ENCODE measurements at places on chromosomes 16 and 17.

DNA sequence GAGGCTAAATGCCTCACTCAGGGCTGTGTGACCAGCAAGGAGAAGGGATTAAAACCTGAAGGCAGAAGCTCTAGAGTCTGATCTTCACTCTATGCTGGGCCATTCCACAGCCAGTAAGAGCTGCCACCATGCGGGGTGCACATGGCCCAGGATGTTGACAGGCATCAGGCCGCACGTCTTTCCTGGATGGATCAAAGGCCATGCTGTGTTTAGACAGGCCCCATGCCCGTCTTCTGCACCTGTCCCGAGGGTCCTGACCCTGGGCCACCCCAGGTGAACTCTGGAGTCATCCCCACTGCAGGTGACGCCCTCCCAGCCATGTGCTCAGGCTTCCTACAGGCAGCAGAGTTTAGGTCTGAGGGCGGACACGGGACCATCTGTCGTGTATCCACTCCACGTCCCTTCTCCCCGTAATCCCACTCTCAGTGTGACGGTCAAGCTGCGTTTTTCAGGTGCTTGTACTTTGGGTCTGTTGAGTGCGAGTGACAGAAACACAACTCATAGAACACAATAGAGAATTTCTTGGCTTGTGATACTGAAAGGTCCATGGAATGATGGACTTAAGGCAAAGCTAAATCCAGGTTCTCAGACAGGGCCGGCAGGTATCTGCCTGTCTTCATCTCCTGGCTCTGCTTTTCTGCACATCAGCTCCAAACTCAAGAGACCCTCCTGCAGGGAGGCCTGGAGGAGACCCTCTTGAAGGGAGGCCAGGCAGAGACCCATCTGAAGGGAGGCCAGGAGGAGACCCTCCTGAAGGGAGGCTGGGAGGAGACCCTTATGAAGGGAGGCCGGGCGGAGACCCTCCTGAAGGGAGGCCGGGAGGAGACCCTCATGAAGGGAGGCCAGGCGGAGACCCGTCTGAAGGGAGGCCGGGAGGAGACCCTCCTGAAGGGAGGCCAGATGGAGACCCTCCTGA is 13.2 kb downstream of the ZNF469 start:
- no peak for DNase-seq

DNA sequence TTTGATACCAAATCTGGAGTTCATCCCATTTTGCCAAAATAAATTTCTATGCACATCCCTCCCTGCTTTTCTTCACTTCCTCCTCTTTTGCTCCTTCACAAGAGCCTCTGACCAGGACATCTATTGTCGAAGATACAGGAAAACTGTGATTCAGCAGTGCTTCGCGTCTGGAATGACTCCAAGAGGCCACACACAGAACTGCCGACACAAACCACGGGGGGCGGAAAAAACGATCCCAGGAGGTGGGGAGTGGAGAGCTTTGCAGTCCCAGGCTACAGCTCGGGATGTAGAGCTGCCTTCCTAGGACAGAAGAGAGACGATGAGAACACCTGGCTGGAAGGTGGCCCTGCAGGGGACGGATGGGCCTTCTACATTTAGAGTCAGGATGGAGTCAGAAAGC is 102.8 kb downstream of the XYLT1 start:
- no peak for DNase-seq

DNA sequence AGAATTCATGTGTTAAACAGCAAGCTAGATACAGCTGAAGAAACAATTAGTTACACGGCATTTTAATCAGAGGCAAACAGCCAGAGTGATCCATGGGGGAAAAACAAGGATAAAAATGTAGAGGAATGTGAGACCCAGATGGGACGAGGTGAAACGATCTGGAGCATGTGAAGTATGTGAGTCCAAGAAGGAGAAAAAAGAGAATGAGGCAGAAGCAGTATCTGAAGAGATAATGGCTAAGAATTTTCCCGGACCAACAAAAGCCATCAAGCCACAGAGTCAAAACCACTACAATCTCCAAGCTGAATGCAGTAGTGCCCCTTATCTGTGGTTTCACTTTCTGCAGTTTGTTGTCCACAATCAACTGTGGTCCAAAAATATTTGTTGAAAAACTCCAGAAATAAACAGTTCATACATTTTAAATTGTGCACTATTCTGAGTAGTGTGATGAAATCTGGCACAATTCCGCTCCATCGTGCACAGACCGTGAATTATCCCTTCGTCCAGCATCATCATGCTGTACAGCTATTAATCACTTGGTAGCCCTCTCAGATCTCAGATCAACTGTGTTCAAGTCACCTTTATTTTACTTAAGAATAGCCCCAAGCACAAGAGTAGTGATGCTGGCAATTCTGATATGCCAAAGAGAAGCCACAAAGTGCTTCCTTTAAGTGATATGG is 18.8 kb downstream of the MYH10 start:
- no peak for DNase-seq

- DNase-seq, result no peak
Observed at GRCh38 chr16:8885674-8886592, 3.8 kb downstream of the LITAFD start.

DNA sequence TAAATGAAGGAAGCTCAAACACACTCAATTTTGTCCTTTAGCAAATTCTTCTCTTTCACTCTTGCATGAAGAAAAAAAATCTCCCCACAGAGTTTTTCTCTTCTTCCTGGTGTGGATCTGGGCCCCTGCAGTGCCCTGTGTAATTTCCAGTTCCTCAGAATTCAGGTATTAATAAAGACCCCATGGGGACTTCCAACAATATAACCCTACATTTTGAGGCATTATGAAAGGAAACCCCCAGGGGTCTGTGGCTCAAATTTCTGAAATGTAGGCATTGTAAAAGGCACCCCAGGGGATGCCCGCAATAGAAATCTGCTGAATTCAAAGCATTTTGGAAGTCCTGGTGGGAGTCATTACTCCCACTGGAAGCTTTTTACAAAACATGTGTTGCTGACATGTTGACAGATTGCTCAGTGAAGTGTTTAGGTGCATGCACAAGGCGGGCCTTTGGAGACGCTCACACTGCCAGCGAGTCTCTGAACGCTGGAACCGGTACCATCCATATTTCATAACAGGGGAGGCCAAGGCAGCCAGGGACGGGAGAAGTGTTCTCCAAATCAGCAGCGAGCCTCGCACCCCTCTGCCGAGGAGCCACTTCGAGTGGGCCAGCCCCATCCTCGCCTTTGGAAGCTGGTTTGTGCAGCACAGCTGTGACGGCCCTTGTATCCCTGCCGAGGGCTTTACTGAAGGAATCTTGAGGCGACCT is 154.0 kb downstream of the ZNF423 start:
- no peak for DNase-seq

DNA sequence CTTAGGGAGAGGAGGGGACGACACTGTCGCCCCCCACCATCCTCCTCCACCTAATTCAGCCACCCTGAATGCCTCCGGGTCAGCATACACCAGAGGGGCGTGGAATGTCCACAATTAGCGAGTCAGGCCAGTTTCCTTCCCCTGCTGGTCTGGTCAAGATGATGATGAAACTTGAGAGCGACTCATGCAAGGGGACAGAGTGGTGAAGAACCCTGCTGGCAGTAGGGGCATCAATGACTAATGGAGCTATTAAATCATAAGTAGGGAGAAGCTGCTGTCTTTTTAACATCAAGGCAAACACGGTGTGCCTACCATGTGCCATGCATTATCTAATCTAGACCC is 7.2 kb downstream of the SPACA3 start:
- no peak for DNase-seq

- DNase-seq, result no peak
Observed at GRCh38 chr17:75546181-75546580, 20.7 kb downstream of the LLGL2 start.

DNA sequence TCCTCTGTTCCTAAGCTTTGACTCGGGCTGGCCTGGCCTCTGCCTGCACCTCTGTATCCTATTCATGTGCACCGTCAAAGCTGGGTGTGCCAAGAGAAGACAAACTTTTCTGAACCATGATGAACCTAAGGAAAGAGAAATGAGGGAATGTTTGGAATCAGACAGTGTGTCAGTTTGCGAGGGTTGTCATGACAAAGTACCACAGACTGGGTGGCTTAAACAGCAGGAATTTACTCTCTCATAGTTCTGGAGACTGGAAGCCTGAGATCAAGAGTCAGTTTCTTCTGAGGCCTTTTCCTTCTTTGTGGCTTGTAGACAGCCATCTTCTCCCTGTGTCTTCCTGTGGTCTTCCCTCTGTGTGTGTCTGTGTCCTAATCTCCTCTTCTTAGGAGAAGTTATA is 129.0 kb downstream of the KATNIP start:
- no peak for DNase-seq

- DNase-seq, result no peak
Observed at GRCh38 chr16:79365702-79366101, 234.8 kb downstream of the MAF start.

DNA sequence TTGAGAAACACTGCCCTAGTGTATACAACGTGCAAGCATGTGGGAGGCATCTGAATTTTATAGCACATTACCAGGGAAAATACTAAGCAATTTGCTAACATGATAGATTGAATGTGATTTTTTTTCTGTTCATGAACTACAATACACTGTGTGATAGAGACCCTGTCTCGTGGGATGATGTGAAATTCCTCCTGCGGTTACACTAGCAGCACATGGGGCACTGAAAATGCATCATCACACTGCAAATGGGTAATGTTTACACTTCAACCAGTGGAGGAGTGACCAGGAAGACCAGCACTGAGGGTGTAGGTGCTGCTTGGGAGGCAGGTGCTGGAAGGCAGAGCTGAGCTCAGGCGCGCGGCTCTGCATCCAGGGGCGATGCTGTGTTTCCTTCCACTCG is 28.8 kb downstream of the ORC6 start:
- no peak for DNase-seq

GRCh38 chr17:8806926-8807550 is 7.9 kb upstream of the MFSD6L start:
- DNase-seq, result peak; percentile 39

DNA sequence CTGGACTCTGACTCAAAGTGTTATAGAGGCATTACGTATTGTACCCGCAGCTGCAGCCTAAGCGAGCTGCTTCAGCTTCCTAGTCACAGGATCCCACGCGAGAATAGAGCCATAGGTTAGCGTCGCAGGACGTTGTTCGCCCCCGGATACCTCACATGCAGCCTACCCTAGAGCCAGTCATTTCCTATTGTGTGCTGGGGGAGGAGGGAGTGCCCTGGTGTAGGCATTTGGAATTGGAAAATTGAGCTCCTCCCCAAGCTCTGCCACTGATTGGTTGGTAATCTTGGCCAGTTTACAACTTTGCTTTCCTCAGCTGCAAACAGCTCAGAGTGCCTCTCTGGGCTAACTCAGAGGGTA is 530 bp downstream of the NAA60 start:
- no peak for DNase-seq

GRCh38 chr17:9987779-9988585 is 82.9 kb upstream of the RCVRN start:
- no peak for DNase-seq
